SIG-M5 (cell line): ENCODE measurements at places on chromosomes 6 and 20.

- DNase-seq, result no peak
These were observed 85.7 kb upstream of the F13A1 start for GRCh38 chr6:6405997-6406714.

GRCh38 chr6:95698271-95698670 lies 120.9 kb downstream of the MANEA start:
- no peak for DNase-seq

- no peak for DNase-seq
These were observed 494.2 kb upstream of the JAG1 start for GRCh38 chr20:11168026-11168425.

DNA sequence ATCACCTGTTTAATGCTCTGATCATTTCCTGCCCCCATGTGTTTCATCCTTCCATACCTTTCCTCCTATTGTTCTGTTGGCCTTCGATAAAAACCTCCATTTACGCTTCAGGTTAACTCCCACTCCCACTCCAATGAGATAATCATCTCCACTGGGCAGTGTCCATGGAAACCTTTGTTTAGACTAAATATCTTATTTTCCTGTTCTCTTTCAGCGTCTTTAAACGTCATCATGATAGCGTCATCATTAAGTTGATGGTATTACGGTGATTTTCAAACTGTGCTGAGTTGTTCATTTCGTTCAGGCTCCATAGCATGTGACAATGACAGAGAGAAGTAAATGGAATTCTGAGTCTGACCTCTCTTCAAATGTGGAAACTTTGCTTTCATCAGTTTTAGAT lies 970.5 kb upstream of the SLC35B3 start:
- no peak for DNase-seq

DNA sequence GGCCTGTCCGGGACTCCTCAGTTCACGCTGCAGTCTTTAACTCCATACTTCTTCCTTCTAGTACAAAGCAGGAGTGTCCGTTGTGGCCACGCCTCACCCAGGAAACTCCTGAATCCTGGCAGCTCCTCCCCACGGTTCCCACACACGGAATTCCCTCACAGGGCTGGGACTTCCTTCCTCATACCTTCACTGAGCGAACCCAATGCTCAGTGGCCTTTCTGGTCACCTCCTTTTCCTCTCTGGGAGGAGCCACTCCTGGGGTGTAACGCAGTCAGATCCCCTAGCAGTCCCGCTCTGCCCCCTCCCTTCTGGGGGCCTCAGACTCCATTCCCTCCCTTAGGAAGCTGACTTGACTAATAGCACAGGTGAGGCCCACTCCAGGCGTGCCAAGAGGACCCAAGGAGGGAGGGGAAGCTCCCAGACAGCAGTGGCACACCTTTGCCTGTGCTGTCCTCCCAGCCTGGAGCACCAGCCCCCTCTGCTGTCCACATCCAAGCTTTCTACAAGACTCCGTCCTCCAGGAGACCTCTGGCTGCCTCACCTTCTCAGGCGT lies at the start of gene SLC52A3:
Gene SLC52A3 (minus strand): TSS at position 75 of the 553 bp plus-strand sequence. CDS start 2,726 bp downstream, outside the sequence.
- DNase-seq, result no peak

DNA sequence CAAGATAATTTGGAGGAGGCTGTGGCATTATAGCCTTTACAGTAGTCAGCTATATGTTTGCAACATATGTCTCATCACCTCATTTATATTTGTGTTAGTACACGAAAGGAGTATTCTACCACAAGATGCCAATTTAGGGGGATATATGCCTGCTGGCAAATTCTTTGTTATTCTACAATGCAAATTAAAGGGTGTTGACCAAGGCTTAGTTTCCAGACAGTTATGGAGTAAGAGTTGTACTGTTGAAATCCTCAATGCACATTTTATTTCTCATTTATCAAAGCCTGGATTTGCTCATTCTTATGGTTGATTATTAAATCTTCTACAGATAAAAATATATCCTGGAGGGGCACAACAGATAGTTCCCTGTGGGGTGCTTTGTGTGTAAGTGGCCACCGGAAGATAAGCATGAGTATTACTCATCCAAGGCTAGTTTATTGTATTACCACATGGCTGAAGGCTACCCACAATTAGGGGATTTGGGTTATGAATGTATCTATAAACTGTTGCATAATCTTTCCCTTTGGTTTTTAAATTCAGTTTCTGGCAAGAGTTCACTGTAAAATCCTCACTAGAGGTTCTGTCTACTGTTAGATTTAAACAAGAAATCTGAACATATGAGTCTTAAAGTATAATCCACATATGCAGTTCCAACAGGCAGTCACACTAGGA lies 9.0 kb downstream of the CST9 start:
- DNase-seq, result no peak

- no peak for DNase-seq
These were observed 10.7 kb downstream of the TRAM2 start for GRCh38 chr6:52566201-52566600.

DNA sequence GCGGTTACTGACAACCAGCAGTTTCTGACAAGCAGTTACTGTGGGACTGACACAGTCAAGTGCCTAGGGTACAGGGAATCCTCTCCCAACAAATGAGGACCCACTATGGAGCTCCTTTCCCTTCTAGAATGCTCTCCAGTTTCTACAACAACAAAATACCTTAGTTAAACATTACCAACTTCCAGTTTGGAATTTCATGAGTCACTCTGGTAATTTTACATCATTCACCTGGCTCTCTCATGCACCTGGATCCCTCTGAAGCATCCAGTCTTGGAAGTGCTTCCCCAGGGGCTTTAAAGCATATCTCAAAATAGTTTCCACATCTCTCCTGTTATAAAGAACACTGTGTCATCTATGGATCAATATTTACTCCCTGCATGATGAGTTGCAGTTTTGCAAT lies 286.7 kb upstream of the SPTLC3 start:
- no peak for DNase-seq

DNA sequence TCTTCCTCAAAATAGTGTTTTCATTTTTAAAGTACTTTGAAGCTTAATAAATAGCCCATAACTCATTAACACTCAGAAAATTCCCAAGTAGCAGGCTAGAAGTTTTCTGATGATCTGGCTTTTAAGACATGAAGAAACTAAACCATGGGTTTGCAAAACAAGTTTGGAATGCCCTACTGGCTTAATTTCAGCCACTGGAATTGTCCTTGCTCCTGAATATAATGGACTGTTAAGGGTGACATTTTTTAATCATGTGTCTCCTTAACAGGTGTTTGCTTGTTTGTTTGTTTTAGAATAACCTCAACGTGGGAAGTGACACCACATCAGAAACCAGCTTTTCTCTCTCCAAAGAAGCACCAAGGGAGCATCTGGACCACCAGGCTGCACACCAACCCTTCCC lies 49.1 kb downstream of the ISM1 start:
- DNase-seq, result no peak
